ENCODE measurements at places on chromosomes 6 and 20.

- no peak for DNase-seq
Measured at GRCh38 chr20:1955217-1955616, 38.6 kb downstream of the PDYN start.

DNA sequence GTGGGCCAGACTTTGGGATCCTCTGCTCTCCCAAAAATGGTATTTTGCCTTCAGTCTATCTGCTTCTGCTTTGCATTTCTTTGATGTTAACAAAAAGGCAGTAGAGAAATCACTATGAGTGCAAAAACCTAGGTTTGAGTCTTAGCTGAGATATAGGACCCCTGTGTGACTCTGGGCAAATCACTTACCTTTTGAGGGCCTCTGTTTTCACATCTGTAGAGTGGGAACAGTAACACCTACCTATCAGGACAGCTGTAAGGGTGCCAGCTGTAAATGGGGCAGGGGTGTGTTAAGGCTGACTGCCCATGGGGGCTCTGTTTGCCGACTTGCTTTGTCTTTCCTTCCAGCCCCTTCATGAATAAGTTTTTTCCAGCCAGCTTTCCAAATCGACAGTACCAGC, 30.4 kb downstream of the HM13 start:
- no peak for DNase-seq

DNA sequence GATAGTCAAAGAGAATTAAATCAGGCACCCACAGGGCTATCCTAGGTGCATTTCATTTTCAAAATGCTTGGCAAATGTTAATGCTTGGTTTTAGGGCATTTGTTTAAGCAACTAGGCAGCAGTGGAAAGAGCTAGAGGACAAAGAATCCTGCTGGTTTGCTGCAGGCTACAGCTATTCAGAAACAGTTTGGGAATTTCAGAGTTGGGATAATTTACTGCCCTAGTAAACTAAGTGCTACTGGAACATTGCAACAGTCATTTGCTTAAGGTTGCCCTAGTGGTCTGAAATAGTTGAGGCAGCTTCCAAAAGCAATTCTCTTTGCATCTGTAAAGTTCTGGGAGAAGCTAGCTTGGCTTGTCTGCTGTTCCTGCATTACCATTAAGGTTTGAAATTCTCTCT, 312.7 kb downstream of the LAMA2 start:
- DNase-seq = no peak

GRCh38 chr20:2756056-2756611, 44.3 kb downstream of the CPXM1 start:
- no peak for DNase-seq

DNA sequence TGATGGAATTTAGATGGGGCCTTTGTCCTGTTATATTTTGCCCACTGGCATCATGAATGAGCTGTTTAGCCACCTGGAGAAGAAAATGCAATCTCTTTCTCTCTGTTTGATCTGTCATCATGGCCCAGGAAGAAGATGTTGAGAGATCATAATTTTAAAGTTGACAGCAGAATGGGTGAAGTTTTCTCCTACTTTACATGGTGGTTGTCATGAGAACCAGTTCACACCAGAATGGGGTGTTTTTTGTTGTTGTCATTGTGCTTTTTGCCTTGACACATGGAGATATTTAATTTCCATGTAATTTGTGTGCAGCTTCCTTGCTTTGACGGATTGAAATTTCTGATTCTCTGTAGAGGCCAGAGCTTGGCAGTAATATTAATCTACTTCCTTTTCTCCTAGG, 122.5 kb downstream of the FARS2 start:
- DNase-seq = no peak

DNA sequence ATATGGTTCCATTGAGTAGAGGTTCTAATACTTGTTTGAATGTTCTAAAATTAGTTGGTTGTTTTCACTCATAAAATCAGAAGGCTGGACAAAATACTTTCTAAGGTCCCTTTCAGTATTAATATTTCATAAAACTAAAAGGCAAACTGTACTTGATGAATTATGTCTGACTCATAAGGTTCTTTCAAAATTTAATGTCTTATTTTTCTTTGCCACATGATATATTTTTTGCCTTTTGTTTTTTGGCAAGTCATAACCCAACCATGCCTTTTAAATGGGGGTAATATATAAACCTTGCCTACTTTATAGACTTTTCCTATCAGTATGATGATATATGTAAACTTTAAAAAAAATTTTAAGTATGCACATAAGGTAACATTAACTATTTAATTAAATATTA, 244.7 kb downstream of the PTPRK start:
- DNase-seq = no peak

DNA sequence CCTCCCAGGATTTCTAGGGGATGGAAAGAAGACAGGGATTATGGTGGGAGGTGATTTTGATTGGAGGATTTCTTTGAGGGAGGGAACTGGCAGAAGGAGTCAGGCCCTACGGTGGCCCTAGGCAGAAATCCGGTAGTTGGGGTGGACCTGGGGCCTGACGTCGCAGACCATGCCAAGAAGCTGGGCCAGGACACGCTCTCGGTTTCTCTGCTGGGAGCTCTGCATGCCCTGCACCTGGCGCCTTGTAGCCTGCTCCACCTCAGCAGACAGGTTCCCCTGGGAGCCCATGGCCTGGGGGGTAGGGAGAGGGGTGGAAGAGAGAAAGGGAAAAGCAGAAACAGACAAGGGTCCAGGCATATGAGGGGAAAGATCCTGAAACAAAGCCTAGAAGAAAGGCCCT, 1.1 kb downstream of the ATP6V1G2 start:
- no peak for DNase-seq

GRCh38 chr6:100468016-100468622, 3.4 kb upstream of the SIM1 start:
- no peak for DNase-seq

- peak; percentile 61 for DNase-seq
Measured at GRCh38 chr6:87473419-87473903, 687 bp downstream of the SLC35A1 start.

DNA sequence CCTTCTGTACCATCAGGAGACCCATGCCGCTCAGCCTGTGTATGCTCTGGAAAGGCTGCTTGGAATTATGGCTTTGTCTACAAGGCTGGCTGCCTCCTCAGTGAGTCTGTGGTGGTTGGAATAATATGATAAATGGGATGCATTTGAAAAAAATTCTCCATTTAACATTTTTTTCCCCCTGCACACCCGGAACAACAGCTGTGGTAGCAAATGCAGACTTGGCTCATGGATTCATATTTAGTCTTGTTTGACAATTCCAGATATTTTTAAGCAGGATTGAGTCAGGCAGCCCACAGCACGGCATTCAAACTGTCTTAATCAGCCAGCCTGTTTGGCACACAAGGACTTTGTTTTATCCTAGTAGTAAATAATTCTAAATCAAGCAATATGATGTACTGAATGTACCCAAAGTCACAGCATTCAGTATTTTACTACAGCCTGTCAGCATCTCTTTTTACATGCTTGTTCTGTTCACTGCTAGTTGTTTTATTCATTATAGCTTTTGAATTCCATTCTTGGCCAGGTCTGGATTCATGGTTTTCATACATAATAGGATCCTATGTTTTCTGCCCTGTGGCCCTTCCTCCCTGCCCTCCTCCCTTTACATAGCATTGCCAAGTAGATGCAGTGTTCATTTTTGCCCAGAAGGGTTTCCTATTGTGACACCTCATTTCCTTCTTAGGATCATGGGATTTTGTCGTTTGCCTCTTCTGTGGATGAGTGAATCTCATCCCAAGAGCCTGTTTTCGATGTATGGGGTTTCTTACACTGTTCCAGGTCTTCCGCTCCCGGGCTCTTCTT, 68.1 kb downstream of the LRRC1 start:
- DNase-seq = no peak

DNA sequence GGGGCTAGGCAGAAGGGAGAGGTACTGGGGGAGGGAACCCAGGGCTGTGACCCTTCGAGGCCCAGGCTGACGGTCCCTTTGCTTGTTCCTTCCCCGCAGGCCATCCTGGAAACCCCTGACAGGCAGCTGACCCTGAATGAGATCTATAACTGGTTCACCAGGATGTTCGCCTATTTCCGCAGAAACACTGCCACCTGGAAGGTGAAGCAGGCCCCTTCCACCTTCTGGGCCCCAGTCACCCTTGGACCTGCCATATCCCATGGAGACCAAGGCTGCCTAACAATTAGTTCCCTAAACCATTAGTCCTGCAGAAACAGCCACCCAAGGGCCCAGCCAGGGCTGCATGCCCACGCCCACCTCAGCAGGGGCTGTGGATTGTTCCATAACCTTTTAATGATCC, 44.9 kb downstream of the FOXP4 start:
- no peak for DNase-seq

DNA sequence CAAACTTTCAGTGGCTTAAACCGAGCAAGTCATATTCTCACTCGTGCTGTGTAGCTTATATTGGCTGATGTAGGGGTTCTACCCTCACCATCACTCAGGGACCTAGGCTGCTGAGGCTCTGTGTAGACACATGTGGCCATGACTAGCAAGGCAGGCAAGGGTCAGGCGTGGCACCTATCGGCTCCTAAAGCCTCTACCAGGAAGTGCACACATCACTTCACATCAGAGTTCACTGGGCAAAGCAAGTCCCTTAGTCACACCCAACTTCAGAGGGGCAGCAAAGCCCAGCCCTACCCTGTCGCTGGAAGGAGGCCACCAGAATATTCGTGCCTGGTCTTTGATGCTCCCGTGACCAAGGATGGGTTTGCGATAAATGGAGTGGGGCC, 42.9 kb downstream of the PPP1R14C start:
- DNase-seq = no peak

Measured in stimulated activated CD4-positive, alpha-beta T cell treated with anti-CD3 and anti-CD28 coated beads, Interleukin-4, amount 100 ng/mL, for 1 hour (primary cell).